ENCODE measurements at places on chromosomes 1 and 21.

DNA sequence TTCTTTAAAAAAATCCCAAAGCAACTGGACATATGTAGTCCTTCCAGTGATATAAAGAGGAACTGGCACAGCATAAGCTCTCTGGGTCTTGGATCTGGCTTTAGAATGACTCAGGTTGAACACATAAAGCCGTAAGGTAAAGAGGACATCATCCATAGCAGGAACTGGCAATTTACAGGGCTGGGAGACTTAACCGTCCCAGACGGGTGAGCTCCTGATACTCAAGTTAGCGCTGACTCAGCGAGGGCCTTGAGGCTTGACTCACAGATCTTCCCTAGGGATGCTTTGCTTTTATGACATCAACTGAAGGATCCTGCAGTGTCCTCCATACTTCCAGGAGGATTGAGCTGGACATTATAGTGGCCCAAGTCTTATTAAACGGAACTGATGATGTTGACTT, 154.1 kb downstream of the CLIC6 start:
- DNase-seq = no peak

GRCh38 chr1:236501093-236501492, 22.7 kb upstream of the LGALS8 start:
- no peak for DNase-seq

GRCh38 chr1:42933610-42934491, 24.8 kb downstream of the SLC2A1 start:
- peak; percentile 60 for DNase-seq

DNA sequence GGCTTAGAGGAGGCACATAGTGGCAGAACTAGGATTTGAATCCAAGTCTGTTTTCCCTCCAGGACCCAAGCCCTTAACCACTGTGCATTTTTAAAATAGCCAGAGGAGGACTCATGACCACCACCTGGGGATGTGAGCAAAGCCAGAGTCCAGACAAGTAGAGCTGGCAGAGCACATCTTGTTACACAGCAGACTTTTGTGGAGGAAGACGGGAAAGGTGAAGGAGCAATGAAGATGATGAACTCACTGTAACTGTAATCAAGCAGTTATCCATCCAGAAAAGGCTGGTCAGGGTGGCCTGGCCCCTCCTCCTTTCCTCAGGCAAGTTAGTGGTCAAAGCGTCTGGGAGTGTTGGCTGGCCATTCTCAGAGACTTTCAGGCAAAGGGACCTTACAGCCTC, 50.9 kb downstream of the SLC44A3 start:
- no peak for DNase-seq

DNA sequence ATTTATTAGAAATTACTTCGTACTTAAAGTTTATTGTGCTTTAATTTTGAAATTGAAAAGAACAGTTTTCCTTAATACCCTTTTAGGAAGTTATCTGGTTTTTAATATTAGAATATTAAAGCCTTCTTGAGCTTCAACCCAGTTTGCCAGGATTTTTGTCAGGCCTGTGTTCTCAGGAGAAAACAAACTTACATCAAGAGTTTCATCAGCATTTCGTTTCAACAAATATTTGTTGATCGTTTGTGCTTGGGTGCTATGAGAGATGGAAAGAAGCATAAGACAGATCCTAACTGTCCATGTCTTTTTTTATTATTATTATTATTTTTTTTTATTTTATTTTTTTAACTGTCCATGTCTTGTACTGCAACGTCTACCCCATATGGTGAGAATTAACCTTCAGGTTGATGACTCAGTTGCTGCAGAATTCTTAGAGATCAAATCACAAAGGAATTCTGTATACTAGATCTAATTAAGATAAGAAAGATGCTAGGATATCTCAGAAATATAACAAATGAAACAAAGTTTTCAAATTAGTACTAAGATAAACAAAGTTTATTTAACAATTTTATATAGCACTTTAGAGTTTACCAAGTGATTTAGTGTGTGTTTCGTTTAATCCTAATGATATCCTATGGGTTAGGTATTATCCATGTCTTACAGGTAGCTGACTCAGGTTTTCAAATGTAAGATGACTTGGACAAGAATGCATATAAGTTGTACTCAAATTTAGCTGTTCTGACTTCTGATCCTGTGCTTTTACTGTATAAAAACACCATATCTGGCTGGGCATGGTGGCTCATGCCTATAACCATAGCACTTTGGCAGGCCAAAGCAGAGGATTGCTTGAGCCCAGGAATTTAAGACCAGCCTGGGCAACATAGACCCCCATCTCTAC, 14.3 kb downstream of the FBXO28 start:
- DNase-seq = no peak

Data from left forelimb (tissue), 1 donor.